Hippocampal formation (tissue), 2 donors: ENCODE measurements at places on chromosomes 7 and 10.

DNA sequence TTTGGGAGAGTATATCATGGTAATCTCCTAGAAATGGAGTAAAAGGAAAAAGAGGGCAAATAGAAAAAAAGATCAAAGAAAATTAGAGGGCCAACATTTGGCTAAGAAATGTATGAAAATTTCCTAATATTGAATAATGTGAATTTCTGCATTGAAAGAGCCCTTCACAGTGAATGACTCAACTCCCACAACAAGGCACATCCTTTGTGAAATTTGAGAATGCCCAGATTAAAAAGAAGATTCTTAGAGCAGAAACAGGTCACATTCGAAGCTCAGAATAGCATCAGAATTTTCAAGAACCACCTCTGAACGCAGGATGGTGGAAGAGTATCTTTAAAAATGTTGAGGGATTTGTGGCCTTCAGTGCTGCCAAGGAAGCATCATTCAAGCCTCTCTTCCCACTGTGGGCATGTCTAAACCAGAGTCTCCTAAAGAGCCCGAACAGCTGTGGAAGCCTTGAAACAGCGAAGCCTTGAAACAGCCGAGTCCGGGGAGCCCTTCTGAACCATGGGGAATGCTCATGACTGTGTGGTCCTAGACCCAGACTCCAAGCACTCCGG is 43.6 kb downstream of the GUSB start:
- no peak for DNase-seq

DNA sequence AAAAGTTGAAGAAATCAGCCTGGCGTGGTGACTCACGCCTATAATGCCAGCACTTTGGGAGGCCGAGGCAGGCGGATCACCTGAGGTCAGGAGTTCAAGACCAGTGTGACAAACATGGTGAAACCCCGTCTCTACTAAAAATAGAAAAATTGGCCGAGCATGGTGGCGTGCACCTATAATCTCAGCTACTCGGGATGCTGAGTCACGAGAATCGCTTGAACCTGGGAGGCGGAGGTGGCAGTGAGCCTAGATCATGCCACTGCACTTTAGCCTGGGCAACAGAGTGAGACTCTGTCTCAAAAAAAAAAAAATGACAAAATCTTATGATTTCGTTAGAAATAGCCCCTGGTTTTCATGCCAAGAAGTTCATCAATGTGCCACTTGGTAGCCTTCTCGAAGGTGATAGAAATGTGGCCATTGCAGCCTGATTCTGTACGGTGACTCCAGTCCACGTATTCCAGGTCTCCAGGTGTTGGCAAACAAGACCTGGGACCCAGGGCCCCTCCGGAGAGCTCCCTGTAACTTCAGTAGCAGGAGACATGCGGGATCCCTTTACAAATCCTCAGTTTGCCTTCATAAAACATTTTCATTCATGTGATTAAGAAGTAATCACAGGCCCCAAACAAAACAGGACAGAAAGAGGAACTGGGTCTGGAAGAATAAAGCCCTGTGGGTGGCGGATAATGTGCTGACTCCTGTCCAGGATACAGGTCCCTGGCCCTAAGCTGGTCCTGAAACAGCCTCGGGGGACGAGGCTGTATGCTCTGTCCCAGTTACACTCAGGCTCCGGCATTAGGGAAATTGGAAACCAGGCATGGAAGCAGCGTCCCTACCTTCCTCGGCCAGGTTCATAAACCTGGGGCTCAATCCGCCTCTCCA is 207.3 kb upstream of the SH2B2 start:
- DNase-seq = no peak

DNA sequence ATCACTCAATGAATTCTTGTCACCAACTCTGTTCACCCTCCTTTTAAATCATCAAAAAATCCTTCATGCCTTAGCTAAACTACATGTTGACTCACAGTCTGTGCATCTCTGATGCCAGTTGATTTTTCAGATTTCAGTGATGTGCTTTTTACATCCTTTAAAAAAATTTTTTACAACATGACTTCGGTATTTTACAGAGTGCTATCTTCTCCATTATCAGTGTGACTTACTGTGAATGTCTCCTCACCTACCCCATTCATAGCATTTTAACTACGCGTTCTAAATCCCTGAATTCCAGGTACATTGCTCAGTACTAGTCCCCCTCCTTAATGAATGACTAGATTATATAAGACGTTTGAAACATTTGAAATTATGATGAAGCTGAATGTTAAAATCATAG is 98.7 kb downstream of the DNAH11 start:
- no peak for DNase-seq

- no peak for DNase-seq
Measured at GRCh38 chr7:101884671-101885596, 67.5 kb downstream of the CUX1 start.

DNA sequence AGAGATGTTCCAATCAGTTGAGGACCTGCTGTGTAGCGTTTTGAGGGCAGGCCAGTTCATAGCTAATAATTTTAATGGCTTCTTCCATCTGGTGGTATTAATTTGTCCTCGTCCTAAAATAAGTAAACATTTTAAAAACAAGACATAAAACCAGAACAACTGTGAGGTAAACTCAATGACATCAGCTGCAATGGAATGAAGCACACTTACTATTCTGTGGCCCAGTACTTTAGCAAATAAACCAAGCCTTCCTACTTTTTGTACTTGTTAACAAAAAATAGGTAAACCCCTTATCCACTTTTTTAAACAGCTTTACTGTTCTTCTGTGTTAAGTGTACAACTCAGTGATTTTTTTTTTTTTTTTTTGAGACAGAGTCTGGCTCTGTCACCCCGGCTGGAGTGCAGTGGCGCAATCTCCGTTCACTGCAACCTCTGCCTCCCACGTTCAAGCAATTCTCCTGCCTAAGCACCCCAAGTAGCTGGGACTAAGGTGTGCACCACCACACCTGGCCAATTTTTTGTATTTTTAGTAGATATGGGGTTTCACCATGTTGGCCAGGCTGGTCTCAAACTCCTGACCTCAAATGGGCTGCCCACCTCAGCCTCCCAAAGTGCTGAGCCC is 28.9 kb upstream of the FZD1 start:
- no peak for DNase-seq

- DNase-seq = no peak
Measured at GRCh38 chr10:76296957-76297356, 865.5 kb downstream of the LRMDA start.

- DNase-seq = no peak
Measured at GRCh38 chr7:80070391-80070790, 64.2 kb upstream of the GNAI1 start.
